ENCODE measurements at places on chromosomes 11 and 22.
A peak's percentile ranks its signal among the peaks of the same experiment; 100 is the strongest.

DNA sequence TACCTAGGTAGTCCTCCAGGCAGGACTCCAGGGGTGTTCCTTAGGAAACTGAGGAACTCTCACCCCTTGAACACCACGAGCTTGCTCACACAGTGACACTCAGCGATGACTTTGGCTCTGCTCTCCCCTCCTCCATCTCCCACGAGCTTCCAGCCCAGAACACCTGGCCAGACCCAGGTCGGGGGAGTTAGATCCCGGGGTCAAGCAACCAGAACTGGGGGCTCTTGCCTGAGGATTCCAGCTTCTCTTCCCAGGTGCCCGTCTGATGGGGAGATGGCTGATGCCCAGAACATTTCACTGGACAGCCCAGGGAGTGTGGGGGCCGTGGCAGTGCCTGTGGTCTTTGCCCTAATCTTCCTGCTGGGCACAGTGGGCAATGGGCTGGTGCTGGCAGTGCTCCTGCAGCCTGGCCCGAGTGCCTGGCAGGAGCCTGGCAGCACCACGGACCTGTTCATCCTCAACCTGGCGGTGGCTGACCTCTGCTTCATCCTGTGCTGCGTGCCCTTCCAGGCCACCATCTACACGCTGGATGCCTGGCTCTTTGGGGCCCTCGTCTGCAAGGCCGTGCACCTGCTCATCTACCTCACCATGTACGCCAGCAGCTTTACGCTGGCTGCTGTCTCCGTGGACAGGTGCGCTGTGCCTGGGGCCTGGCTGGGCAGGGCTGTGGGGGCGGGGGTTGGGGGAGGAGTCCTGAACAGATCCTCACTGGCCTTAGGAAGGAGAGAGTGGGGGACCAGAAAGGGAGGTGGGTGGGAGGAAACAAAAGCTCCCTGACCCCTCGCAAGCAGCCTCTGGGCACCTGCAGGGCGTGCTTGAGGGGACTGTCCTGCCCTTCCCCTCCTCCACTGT, at the start of gene GALR3:
TSS of gene GALR3 (plus strand) at position 249 of the 852 bp plus-strand sequence. CDS start at position 274, 25 bp downstream.
- no peak for DNase-seq

GRCh38 chr11:42890773-42891172, 421.0 kb upstream of the API5 start:
- DNase-seq = no peak

GRCh38 chr11:130121445-130121978, 38.1 kb upstream of the ST14 start:
- DNase-seq = no peak

- no peak for DNase-seq
Observed at GRCh38 chr11:134841411-134841810, 429.4 kb upstream of the B3GAT1 start.

- DNase-seq = no peak
Observed at GRCh38 chr11:84333221-84333620, 1047.1 kb upstream of the CCDC90B start.

- DNase-seq = no peak
Observed at GRCh38 chr11:82117362-82117761, 616.3 kb downstream of the FAM181B start.

GRCh38 chr11:93532806-93533205, 10.4 kb downstream of the SMCO4 start:
- DNase-seq = no peak

DNA sequence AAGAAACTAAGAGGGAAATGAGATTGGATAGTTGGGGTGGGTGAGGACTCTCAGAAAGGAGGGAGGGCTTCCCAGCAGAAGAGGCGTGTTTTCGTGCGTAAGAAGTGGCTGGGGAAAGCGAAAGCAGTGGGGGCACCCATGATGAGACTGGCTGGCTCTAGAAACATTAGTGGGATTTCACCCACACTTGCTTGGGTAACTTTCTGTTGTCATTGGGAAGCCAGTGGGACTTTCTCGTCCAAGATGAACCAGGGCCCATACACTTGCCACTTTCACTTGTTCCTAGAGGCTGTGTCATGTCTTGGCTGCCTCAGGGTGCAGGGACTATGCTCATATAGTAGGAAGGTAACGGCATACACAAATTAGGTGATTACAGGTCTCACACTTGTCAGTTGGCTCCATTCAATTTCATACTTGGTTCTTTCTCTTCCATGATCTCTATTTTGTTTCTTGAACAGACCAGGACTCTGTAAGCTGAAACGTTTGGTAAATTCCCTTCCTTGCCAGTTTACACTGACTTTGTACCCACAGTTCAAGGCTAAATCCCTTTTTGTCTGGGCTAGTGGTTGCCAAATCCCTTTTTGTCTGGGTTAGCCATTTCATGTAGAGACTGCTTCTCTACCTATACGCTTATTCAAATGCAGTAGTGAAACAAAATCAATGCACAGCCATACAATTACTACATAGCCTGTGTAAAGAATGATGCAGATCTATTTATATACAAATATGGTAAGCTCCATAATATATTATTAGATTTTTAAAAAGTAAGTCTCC, 42.0 kb upstream of the CXCR5 start:
- DNase-seq = peak; percentile 39

- DNase-seq = no peak
Observed at GRCh38 chr11:69359735-69360480, 66.0 kb downstream of the MYEOV start.

DNA sequence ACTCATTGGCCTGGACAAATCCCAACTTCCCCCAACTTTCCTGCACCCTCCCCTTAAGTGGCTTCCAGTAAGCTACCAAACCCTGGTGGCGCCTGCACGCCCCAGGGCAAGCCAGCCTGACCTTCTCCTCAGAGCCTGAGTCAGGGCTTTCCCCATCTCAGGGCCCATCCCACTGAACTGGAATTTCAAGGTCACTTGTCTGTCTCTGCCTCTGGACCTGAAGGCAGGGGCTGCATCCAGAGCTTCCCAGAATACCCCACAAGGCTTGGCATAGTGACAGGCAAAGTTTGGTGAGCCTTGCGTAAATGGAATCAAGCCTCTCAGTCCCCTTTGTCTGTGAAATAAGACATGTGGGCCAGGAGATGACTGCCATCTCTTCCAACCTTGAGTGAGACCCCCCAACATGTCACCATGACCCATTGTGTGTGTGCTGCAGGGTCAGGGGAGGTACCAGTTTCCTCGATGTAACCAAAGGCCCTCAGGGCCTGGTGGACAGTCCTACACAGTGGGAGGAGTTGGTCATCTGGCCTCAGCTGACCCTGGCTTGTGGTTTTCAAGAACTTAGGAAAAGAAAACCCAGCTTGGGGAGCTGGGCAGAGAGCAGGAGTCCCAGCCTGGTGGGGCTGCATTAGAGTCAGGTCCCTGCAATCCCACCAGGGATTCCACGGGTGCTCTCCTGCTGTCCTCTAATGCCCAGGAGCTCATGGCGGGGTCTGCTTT, 8.9 kb downstream of the ALX4 start:
- DNase-seq = no peak

DNA sequence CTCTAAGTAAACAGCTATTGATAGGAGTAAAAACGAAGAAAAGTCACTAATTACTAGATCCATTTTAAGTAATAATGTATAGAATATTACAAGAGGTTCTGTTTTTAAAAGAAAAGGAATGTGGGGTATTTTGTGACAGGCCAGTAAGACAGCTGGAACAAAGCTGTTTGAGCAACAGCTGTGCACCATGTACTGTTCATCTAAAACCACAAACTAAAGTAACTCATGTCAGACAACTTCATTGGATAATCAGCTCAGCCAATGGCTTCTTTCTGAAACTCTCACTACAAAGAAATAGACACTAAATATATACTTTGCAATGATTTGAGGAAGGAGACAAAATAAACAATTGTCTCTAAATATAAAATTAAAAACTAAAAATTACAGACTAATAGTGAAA, 16.1 kb downstream of the RRAS2 start:
- no peak for DNase-seq

DNA sequence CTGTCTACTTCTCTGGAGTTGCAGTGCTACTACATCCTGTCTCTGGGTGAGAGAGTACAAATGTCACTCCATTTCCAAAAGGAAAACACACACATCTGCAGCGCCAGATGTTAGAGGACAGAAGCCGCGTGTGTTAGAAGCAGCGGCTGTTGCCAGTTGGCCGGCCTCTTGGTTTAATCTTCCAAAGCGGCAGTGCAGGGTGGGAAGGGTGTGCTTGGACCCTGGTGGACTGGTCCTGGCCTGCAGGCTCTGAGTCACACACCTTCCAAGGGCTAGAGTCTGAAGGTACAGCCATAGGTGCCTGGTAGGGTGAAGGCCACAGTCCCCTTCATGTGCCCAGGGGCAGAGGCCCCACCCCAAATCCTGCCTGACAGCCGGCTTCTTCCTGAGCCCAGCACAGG, 99.8 kb downstream of the CTTN start:
- no peak for DNase-seq

- no peak for DNase-seq
Observed at GRCh38 chr22:49079027-49079725, 748.5 kb downstream of the BRD1 start.

DNA sequence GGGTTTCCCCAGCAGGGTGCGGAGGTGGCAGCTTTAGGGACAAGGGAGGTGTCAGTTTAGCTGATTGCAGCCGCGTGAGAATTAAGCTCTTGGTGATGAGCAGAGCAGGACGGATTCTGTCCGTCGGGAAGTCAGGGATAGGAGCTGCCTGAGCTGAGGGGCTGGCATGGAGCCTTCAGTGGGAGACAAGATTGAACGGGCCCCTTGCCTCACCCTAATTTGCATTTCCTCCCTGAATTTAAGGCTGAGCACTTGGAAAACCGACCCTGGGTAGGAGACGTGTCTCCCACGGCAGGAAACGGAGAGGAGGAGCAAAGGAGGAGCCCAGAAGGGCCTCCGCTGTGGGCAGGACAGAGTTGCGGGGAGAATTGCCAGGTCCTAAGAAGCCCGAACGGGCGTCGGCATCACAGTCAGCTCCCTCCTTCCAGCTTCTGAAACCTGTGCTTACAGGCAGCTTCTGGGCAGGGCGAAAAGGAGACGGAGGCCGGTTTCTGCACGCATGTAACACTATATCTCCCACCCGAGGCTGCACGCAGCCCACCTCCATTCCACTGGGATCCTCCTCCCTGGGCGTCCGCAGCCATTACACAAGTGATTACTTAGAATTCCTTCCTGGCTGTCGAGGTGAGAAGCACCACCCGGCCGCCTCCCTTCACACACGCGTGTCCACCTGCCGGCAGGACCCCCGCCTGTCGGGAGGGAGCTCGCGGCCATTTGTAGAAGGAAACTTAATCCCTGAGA, 345.8 kb downstream of the BRD1 start:
- no peak for DNase-seq

DNA sequence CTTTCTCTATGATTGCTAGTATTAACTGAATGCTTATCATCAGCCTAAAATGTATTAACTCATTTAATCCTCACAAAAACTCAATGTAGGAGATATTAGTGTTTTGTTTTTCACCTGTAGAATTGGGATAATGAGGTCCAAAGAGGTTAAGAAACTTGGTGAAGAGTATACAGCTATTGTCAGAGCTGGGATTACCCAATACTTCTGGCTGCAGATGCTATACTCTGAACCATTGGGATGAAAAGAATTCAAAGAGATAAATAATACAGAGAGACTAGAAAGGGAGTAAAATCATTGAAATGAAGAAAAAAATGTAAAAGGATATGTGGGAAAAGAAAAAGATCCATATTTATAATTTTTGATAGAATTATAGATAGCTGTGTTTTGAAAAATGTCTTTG, 137.1 kb downstream of the TRPC6 start:
- no peak for DNase-seq

DNA sequence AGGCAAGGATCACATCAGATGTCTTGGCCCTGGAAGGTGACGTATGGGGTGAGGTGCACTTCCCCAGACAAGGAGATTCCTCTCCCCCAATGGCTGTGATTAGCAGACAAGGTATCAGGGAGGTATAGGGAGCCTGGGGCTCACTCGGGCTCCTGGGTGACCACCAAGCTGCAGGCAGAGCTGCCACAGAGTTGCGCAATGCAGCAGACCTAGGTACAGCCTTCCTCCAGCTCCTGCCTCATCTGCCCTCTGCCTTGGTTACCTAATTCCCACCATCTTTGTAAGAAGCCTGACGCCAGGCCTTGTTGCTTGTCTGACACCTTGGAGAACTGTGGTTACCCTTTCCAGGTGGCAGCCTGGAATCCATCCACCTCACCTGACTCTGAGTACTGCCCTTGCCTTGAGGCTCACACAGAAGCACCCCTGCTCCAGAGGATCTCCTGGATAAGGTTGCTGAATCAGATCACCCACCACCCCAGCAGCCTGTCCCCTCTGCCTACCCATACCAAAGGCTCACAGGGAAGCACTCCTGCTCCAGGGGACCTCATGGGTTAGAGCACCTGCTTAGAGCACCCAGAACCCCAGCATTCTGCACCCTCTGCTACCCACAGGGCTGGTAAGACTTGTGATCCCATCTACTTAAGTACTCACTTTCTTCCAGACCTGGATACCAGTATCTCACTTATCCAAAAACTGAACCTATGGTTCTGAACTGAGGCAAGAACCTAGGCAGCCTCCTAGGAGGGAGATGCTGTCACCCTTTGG, 40.4 kb downstream of the GAB4 start:
- DNase-seq = no peak

DNA sequence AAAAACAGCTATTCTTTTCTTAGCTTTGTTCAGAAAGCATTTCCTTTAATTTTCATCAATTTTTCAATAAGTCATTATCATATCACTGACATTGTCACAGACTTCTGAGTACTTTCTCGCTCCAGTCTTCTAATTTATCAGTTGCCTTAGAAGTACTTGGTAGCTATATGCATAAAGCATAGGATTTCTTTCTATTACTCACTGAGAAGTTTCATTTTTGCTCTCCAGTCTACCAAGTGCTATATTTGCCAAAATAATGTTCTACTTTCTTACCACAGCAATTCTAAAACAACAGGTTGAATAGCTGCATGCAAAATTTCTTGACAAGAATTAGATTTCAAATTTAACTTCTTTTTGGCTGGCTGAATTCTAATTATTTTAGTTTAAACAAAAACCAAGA, 116.3 kb downstream of the STK33 start:
- no peak for DNase-seq

DNA sequence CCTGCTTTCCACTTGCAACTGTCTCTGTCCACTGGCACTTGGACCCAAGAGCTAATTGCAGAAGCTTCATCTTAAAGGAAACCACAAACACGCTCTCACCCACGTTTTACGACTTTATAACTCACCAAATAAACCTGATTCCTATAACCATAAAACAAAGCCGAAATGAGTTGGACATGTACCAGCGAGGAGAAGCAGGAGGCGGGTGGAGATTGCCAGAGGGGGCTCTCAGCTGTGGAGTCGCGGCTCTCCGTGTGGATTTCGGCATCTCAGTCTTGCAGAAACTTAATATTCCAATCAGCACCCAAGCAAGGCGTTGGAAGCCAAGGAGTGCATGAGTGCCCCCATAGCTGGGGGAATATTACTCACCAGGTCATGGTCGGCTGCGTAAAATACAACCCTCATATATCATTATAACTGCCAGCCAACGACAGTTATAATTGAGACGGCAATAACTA, 483.6 kb downstream of the MN1 start:
- DNase-seq = no peak

GRCh38 chr11:87013912-87014825, 23.6 kb upstream of the TMEM135 start:
- no peak for DNase-seq

GRCh38 chr22:38291201-38291777, 18.5 kb upstream of the TMEM184B start:
- DNase-seq = no peak
